ENCODE measurements at places on chromosomes 11 and 22.

GRCh38 chr22:38566726-38567504, 3.1 kb downstream of the DMC1 start:
- DNase-seq, result no peak

DNA sequence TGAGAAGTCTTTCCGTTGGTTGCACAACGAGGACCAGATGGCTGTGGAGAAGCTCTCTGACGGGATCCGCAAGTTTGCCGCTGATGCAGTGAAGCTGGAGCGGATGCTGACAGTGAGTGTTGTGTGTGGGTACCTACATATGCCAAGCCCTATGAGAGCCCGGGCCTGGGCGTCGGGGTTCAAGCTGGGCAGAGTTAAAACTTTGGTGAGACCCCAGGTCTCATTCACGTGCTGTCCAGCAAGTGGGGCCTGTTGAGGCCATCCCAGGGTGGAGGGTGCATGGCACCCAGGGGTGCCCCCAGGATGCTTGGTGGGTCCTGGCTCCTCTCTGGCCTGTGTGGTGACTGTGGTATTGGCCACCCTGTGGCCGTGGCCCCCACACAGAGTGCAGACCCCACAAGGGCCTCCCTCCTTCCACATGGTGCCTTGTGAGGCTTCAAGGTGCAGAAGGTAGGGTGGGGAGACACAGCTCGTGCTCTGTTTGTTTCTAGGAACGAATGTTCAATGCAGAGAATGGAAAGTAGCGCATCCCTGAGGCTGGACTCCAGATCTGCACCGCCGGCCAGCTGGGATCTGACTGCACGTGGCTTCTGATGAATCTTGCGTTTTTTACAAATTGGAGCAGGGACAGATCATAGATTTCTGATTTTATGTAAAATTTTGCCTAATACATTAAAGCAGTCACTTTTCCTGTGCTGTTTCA, 12.8 kb downstream of the GATD1 start:
- DNase-seq, result no peak

- DNase-seq, result no peak
These were observed 17.9 kb downstream of the C1QTNF6 start for GRCh38 chr22:37169947-37170688.

- DNase-seq, result no peak
These were observed 717 bp downstream of the OSM start for GRCh38 chr22:30265823-30266444.

Data from A172 (cell line).